ENCODE measurements at places on chromosomes 5 and 9. TPM values are rescaled to one million over a fixed set of nuclear protein-coding genes. Genes with fewer than 3 reads are reported as not detected.

Gene MYMK
- not detected for total RNA-seq

Gene MRPS2
- 16.1 TPM for total RNA-seq

Gene MOB3B
- total RNA-seq: 9.0 TPM

Gene BTNL3
- total RNA-seq: not detected

Gene STK32A
- 6.4 TPM for total RNA-seq

Gene PCDHGC4
- total RNA-seq: 6.1 TPM

Gene BARHL1
- not detected for total RNA-seq

Gene PCDHB8
- 4.1 TPM for total RNA-seq

Gene ADAMTS16
- 0.10 TPM for total RNA-seq

Gene LCN9
- total RNA-seq: not detected

Gene MARVELD2
- total RNA-seq: 0.97 TPM

Gene TMEM245
- total RNA-seq: 49.4 TPM

Gene CMYA5
- total RNA-seq: 5.9 TPM

Gene IRX1
- total RNA-seq: 4.3 TPM

Gene ENHO
- not detected for total RNA-seq

Gene OR1Q1
- total RNA-seq: not detected

Gene CTXN3
- total RNA-seq: not detected

Gene CACFD1
- total RNA-seq: 11.5 TPM

Gene IL3
- not detected for total RNA-seq

Gene OBP2B
- total RNA-seq: not detected

Gene POLK
- 58.4 TPM for total RNA-seq

Gene ADAMTS2
- total RNA-seq: 49.8 TPM

Gene LMX1B
- 1.6 TPM for total RNA-seq

Gene ADAMTS19
- total RNA-seq: 0.30 TPM

Gene CCL27
- total RNA-seq: not detected

Gene SEMA6A
- total RNA-seq: 28.5 TPM

Gene TPPP
- total RNA-seq: 9.8 TPM

Gene PLCXD3
- total RNA-seq: 13.9 TPM

Gene ALDH1B1
- 336 TPM for total RNA-seq

Gene SPAG8
- 0.71 TPM for total RNA-seq

Gene SMIM3
- 47.6 TPM for total RNA-seq

Gene RIMOC1
- 25.1 TPM for total RNA-seq

Gene CYLC2
- total RNA-seq: not detected

Gene COL5A1
- 159 TPM for total RNA-seq

Gene TRIM23
- 17.9 TPM for total RNA-seq

Gene SPATA31A3
- not detected for total RNA-seq

Gene LOX
- total RNA-seq: 125 TPM

Gene HAVCR1
- 1.0 TPM for total RNA-seq

Gene TLR4
- total RNA-seq: 37.2 TPM

Gene KCNMB1
- 30.0 TPM for total RNA-seq

Gene GPR107
- 48.2 TPM for total RNA-seq

Gene IL13
- total RNA-seq: not detected

Gene SHROOM1
- 15.0 TPM for total RNA-seq

Gene DBN1
- 140 TPM for total RNA-seq

All from aorta (tissue), 5 donors.